ENCODE measurements at places on chromosomes 6 and 20.

GRCh38 chr6:75815756-75816155, 66.7 kb downstream of the MYO6 start:
- DNase-seq: no peak

DNA sequence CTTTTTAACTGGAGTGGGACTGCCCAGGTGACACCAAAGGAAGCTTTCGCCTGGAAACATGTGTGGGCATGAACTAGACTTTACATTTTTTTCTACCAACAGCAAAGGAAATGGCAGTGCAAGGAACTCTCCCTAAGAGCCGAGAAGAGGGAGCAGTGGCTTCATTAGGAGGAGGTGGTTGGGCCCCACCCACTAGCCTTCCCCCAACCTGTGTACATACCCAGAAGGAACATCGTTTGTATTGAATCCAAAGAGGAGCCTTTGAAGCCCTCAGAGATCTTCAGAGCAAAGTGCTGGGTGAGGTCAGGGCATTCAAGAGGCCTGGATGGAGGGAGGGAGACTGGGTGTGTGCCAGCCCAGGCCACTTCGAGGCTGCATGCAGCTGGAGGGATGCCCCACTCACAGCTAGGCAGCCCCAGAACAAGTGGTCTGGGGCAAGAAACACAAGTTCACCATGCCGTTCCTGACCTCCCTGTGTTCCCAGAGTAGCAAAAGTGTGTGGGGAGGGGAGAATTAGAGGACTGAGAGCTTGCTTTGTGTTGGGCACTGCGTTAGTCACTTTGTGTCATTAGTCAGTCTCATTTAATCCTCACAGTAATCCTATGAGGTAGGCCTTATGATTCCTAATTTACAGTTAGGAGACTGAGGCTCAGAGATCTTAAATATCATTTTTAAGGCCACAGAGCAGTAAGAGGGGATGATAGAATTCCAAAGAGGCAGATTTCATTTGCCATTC, 191.6 kb upstream of the SUPT3H start:
- DNase-seq: no peak

DNA sequence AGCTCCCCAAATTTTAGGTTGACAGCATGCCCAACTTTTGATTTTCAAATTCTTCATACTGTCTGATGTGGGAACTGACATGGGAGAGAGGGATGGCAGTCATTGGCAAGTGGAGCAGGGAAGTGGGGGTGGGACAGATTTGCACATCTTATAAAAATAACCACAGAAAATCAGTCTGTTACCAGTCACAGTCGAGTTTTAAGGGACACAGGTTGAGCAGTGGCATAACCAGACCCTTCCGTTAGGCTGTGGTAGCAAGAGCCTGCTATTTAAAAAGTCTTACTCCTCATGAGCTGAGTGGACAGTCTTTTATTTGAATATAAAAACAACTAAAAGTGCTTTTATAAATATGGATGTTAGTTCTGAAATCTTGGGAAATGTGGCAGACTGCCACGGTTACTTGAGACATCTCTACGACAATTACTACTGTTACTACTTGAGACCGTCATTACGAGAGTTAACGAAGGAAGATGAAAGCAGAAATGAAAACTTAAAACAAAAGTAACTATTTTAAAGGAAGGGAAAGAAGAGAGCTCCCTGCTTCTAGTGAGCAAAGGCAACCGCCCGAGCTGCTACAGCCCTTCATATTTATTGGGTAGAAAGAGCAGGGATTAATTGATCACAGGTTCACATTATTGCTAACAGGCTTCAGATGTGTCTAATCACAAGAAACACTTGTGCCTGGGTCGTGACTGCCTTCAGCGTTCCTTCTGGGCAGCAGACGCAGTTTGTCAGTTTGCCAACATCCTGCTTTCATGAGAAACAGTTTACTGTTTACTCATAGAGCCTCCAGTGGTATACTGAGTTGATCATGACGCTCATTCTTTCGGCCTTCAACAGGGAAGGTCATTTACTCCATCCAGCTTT, 71.3 kb downstream of the EFHC1 start:
- no peak for DNase-seq

GRCh38 chr6:24924580-24925356, 11.0 kb downstream of the RIPOR2 start:
- DNase-seq: peak; percentile 40

- DNase-seq: no peak
Measured at GRCh38 chr20:33636776-33637175, 25.4 kb upstream of the C20orf144 start.

GRCh38 chr6:148464319-148465010, 121.8 kb downstream of the SASH1 start:
- DNase-seq: peak; percentile 44

GRCh38 chr6:134472661-134473060, 154.7 kb upstream of the SGK1 start:
- DNase-seq: no peak

GRCh38 chr20:54184071-54184470, 10.3 kb upstream of the CYP24A1 start:
- DNase-seq: no peak

GRCh38 chr6:74671558-74672025, 534.3 kb downstream of the COL12A1 start:
- no peak for DNase-seq

DNA sequence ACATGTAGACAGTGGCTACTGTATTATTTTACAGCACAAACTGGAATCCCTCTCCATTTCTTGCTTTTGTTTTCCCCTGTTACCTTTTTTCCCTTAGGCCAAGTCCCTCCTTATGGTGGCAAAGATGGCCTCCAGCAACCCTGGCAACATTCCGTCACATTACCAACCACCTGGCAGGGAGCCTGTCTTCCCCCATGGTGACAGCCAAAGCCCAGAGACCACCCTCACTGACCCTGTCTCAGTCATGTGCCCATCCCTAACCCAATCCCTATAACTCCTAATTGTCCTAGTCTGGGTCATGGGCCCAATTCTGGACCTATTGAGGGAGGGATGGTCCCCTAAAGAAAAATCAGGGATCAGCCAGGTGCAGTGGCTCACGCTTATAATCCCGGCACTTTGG, 27.6 kb downstream of the PARD6B start:
- no peak for DNase-seq

- DNase-seq: no peak
Measured at GRCh38 chr6:133854364-133855275, 34.3 kb upstream of the TCF21 start.

DNA sequence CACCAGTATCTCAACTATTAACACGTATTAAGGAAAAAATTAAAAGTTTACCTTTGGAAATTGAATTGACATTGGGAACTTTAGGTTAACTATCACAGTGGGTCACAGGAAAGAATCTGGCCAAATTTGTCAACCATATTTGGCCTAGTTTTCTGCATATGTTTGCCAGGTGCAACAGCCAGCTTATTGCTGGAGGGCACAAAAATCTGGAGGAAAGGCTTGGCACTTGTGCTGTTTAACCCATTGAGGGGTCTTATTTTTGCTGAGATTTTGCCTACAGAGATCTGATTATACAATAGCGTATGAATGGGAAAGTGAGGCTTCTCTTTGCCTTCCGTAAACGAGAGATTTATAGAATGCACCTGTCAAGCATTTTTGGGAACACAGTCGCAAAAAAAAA, 190.4 kb downstream of the PRL start:
- no peak for DNase-seq
